ENCODE measurements at places on chromosomes 2 and 18.

DNA sequence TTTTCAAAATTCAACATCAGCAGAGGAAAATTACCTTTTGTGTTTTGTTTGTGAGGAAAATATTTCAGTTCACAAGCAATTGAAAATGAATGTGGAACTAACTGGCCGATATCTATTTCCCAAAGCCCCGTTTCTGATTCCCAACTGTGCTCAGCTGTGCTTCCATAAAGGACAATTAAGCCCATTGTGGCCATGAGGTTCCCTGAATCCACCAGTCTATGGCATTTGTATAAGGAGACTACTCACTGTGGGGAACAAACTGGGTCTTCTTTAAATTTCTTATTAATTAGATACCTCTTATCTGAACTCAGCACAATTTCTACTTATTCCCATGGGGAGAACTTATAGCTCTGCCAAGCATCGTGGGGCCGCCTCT, 31.4 kb upstream of the AGAP1 start:
- no peak for DNase-seq

DNA sequence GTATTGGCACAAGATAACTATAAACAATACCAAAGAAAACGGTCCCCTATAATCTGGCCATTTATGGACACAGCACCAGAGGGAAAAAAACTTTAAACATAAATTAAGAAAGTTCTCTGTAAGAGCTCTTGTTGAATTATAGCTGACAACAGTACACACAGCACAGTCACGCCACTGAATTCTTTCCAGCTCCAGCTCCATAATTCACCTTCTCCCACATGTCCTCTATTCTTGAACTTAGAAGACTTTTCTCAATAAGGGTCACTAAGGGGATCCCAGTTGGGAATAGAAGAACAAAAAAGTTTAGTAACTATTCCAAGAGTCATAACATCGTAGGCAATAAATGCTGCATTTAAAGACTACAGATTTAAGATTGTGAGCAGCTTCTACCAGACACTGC, 124.6 kb upstream of the CYP1B1 start:
- DNase-seq: no peak

DNA sequence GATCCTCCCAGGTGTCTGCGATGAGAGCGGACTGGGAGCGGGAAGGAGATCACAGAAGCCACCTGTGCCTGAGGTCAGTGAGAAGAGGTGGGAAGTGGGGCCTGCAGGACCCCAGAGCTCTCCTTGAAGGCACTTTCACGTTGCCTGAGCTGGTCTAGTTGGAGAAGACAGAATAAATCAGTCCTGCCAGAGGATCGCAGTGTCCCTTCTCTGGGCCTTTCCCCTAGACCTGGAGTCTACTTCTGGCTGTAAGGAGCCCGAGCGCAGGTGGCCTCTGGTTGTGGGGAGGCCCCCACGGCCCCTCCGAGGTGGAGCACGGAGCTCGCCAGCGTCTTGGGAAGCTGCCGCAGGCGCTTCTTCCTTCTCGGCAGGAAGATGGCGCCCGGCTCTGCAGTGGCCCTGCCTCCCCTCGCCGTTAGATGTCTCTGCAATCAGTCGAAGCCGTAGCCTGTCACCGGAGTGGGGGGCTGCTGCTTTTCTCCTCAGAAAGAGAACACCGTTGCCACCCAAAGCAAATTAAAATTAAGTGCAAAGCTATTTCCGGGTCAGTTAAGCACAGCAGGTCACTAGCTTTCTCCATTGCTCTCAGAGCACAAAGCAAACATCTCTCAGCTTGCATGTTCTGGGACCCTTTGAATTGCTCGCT, 212.0 kb upstream of the MYT1L start:
- DNase-seq: no peak

- no peak for DNase-seq
These were observed 73.5 kb downstream of the ZCCHC2 start for GRCh38 chr18:62596145-62597005.

GRCh38 chr18:21499997-21500396, 100.5 kb downstream of the ESCO1 start:
- DNase-seq: no peak
